ENCODE measurements at places on chromosomes 12 and 14.

DNA sequence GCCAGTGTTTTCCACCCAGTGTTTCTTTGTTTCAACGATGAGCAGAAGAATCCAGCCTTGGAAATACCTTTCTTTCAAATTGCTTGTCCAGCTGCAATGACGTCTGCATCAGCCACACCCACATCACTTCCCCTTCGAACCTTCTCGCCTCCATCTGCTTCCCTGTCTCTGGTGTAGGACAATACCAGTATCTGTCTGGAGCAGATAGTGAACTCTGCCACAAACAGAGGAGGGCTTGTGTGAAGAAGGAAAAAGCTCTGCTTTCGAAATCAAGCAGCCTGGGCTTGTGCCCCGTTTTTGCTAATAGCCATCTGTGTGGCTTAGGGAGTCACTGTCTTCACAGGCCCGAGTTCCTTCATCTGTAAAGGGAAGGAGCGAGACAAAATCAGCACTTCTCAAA is 415.4 kb downstream of the ZFP36L1 start:
- no peak for DNase-seq

GRCh38 chr14:28102001-28102400 is 664.6 kb upstream of the FOXG1 start:
- no peak for DNase-seq

GRCh38 chr14:44497148-44497547 is 9.9 kb downstream of the FSCB start:
- no peak for DNase-seq

GRCh38 chr14:48937541-48938195 is 648.5 kb downstream of the RPS29 start:
- no peak for DNase-seq

- no peak for DNase-seq
Observed at GRCh38 chr14:33505266-33505962, 445.5 kb downstream of the EGLN3 start.

DNA sequence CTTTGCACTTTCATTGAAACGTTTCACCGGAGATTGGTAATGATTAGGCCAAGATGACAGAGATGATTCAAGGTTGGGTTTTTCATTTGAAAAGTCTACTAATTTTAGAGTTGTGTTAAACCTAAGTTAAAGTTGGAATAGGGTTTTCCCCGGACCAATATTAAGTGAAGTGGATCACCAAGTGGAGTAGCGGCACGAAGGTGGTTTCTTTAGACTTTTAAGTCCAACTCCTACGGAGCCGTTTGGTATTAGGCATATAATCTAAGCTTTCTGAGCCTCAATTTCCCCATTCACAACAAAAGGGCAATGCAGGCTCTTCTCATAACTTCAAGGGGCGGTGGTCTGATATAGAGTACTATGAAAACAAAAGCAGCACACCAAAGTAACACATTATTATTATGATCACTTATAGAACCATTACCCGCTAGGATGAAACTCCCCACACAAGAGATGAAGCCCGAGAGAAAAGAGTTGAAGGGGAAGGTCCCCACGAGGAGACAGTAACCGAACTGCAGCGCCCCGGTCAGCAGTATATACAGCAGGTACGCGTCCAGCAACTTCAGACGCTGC is 413 bp downstream of the DAD1 start:
- no peak for DNase-seq

DNA sequence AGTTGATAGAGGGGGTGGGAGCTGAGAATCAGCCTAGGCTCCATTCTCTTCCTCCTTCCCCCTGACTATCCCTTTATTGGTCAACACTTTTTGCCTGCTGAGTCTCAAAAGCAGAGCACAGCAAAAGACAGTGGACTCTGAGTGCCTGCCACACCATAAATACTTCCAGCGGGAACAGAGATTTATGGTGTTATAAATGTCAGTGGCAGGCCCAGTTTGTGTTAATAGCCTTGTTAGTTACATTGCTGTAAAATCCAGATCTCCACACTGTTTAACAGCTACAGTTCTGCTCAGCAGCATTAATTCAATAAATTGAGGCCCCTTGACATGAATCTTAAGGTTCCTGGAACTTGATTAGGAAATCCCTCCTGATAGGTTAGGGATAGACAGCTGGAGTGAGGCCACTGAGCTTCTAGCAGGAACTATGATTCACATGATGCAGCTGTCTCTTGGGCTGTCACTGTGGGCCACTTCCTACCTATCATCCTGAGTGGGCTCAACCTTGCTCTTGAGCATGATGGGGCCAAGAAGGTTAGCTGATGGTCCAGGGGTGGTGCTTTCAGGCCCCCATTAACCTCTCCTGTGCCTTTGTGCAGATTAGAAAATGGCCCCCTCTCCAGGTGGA is 295.2 kb upstream of the SRRM4 start:
- DNase-seq: no peak

DNA sequence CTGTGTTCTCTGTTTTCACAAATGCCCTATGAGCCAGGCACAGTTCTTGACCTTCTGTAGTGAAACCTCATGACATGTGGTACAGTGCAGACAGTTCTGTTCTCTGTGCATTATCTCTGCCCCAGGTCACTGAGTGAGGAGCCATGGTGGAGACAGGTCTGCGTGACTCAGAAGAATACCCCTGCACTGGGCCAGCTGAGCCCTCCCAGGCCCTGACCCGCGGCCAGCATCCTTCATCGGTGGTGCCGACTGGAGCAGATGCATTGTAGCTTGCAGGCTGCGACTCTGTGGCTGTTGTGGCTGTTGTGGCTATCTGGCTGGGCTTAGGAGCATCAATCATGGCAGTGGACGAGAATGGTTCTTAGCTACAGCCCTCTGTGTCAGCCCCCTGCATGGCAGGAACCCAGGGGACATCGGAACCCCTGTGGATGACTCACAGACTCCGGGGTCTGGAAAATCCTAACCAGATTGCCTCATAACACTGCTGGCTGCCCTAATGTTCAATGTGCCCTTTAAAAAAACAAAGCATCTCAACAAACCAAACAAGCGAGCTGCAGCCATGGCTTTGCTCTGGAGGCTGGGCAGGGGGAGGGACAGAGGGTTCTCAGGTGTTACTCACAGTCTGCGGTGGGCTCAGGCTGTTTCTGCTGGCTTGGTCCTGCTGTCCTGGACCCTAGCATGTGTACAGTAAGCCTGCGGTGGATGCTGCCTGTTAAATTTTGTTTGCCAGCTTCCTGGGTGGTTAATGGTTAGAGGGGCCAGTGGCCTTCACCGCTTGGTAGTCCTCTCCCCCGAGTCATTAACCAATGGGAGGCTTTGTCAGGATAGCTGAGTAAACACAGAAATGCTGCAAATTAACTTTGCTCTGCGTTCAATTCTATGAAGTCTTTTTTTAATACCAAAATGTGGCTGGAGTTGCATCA is at the start of gene SERPINA6:
SERPINA6 (minus strand) TSS at position 689 of the 923 bp plus-strand sequence. CDS start 8,688 bp downstream, outside the sequence.
- DNase-seq: no peak

GRCh38 chr14:100826391-100827100 is 628 bp downstream of the MEG3 start:
- DNase-seq: no peak

GRCh38 chr14:69342928-69343525 is 55.1 kb downstream of the ERH start:
- no peak for DNase-seq

Measured in GM20000 (cell line).